ENCODE measurements at places on chromosomes 11 and 22.

GRCh38 chr11:134244593-134244992 lies 8.6 kb downstream of the THYN1 start:
- DNase-seq = no peak

DNA sequence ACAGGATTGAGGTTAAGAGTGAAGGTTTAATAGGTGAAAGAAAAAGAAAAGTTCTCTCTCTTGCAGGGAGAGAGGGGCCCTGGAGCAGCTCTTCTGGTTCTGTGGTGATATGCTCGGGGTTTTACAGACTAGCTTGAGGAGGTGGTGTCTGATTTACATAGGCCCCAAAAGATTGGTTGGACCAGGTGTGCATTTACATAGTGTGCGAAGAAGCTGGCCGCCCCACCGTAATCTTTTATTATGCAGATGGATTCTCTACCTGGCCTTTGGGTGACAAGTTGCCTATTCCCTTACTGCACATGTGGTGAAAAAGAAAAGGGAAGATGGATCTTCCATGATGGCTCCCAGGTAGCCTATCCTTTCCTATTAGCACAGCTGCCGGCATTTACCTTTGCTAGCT lies 219.9 kb upstream of the GRIA4 start:
- no peak for DNase-seq

DNA sequence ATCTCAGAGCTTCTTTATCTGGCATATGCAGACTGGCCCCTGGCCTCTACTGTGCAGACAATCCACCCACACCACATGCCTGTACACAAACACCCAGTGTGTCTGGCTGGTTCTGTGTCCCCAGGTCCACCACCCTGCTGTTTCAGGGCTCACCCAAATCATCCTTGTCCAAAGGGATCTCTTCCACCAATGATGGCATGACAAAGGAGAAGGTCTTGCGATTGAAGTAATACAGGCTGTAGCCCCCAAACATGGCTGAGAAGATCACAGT lies 1.7 kb downstream of the SLC37A4 start:
- no peak for DNase-seq

GRCh38 chr11:18383388-18384156 lies 10.8 kb upstream of the LDHA start:
- DNase-seq = peak; percentile 27

- no peak for DNase-seq
These were observed 321.0 kb downstream of the DDX10 start for GRCh38 chr11:108985945-108986279.

GRCh38 chr22:24878969-24879368 lies 67.5 kb downstream of the LHFPL7 start:
- no peak for DNase-seq

DNA sequence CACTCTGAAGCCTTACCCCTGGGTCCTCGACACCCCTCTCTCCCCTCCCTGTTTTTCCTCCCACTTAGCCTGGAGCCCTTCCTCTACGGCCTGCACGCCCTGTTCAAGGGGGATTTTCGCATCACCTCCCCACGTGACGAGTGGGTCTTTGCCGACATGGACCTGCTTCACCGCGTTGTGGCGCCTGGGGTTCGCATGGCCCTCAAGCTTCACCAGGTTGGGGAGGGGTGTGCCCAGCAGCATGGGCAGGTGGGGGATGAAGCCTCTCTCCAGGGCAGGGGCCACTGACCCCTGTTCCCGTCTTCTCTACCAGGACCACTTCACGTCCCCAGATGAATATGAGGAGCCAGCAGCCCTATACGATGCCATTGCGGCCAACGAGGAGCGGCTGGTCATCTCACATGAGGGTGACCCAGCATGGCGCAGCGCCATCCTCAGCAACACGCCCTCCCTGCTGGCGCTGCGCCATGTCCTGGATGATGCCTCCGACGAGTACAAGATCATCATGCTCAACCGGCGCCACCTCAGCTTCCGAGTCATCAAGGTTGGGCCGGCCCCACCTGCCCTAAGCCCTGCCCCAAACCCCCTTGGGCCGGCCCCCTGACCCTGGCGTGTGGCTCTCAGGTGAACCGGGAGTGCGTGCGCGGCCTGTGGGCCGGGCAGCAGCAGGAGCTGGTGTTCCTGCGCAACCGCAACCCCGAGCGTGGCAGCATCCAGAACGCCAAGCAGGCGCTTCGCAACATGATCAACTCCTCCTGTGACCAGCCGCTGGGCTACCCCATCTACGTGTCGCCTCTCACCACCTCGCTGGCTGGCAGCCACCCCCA lies 2.8 kb upstream of the SIPA1 start:
- no peak for DNase-seq

GRCh38 chr11:109641549-109641948 lies 219.6 kb downstream of the C11orf87 start:
- no peak for DNase-seq

DNA sequence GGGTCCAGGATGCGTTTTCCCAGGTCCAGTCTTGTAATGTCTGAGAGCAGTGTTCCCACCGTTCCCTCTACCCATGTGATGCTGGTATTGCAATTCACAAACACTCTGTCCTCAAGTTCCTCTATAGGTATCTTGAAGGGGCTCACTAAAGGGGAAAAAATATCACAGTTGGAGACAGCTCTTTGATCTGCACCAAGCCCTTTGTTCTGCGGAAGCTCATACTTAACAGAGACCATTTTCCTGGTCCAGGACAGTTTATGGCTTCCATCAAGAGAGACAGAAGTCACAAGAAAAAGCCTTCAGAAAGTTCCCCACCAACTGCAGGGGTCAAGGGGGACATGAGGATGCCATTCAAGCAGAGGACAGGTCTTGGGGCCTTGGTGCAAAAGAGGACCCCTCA lies 2.1 kb downstream of the CD3D start:
- no peak for DNase-seq

DNA sequence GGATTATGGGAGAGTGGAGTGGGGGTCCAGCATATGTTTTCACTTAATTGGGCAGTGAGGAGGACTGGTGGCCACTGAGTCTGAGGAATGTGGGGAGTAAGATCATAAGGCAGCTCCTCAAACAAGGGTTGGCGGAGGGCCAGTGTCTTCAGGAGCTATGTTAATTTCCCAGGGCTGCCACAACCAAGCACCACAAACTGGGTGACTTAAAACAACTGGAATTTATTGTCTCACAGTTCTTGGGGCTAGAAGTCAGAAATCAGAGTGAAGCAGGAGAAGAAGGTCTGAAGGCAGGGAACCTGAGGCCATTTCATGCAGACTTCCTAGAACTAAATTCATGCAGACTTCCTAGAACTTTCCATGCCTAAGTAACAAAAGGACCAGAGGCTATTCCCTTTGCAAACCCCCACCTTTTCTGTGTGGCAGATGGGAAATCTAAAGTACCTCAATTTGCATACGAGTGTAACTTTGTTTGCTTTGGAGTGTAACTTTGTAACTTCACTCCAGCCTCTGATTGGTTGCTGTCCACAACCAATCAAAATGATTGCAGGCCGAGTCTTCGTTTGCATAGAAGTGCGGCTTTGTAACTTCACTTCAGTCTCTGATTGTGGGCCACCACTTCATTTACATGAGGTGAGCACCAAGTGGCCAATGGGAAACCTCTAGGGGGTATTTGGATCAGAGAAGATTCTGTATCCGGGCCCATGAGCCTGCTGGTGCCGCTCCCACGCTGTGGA lies 50.5 kb upstream of the ZBED5 start:
- DNase-seq = no peak

- DNase-seq = no peak
These were observed 20.2 kb downstream of the RFPL1 start for GRCh38 chr22:29458551-29458950.

DNA sequence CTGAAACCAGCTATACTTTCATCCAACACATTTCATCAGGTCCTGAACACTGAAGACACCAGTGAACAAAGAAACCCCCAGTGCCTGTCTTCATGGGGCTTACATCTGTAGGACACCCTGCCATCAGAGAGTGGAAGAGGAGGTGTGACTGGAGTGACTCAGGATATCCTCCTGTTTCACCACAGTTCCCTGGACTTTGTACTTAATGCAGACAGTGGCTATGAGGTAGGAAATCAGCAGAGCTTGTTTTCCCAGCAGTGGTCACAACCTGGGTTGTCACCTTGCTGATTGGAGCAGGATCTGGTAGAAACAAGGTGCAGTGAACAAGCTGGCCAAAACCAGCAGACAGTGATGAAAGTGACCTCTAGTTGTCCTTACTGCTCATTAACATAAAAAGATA lies 128.8 kb downstream of the KIRREL3 start:
- DNase-seq = no peak

- DNase-seq = no peak
These were observed 28.4 kb downstream of the SUSD2 start for GRCh38 chr22:24209687-24210086.

- no peak for DNase-seq
These were observed 614.5 kb downstream of the ETS1 start for GRCh38 chr11:127972816-127973215.
